Neural crest cell (in vitro differentiated cells): ENCODE measurements at places on chromosomes 6 and 20. TPM values are rescaled to one million over a fixed set of nuclear protein-coding genes. Genes with fewer than 3 reads are reported as not detected.

Gene TSPO2
- not detected in 2 replicates for total RNA-seq

Gene GHRH
- total RNA-seq: not detected in 2 replicates

- DNase-seq: no peak
These were observed 11.6 kb upstream of the ASCC3 start for GRCh38 chr6:100892693-100893092.

GRCh38 chr6:39608652-39609345 is 116.4 kb downstream of the KIF6 start:
- DNase-seq: no peak

DNA sequence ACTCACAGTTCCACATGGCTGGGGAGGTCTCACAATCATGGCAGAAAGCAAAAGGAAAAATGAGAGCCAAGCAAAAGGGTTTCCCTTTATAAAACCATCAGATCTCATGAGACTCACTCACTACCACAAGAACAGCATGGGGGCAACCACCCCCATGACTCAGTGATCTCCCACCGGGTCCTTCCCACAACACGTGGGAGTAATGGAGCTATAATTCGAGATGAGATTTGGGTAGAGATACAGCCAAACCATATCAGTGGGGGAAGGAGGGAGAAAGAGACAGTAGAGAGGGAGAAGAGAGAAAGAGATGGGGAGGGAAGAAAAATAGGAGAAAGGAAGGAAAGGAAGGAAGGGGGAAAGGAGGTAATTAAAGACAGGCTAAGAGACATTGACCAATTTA is 30.1 kb downstream of the GMDS start:
- DNase-seq: no peak

DNA sequence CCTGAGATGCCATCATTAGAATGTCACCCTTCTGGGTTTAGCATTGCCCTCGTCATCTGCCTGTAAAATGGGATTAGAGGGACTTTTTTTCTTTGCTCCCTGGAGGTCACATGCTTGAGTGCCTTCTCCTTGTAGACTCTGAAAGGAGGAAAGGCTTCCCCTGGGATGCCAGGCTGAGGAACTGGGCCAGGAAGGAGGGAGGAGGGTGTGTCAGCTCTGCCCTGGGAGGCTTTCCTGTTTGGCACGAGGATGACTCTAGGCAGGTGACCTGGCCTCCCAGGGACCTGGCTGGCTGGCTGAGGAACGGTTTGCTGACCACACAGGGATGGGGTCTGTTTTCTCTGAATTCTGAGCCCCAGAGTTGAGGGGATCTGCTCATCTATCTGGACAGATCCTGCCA is 137.9 kb upstream of the RNF24 start:
- DNase-seq: no peak

DNA sequence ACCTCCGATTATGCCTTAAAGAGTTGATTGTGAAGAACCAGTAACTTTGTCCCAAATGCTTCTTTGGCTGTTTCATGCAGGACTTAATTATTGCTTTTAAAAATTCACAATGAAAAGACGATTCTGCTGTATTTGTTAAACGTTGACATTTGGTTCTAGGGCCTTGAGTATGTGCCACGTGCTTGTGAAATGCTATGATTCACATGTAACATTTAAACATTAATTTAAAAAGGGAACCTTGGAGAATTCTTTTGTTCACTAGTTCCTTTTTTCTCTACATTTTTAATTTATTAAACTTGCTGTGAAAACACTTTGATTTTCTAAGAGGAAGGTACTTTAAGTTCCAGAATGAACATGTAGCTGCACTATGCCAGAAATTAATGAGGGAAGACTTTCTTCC is 9.5 kb downstream of the GZF1 start:
- no peak for DNase-seq

GRCh38 chr6:156826290-156826955 is 49.2 kb downstream of the ARID1B start:
- no peak for DNase-seq

Gene SPEF1
- total RNA-seq: 0.54 and 0.55 TPM in 2 replicates

DNA sequence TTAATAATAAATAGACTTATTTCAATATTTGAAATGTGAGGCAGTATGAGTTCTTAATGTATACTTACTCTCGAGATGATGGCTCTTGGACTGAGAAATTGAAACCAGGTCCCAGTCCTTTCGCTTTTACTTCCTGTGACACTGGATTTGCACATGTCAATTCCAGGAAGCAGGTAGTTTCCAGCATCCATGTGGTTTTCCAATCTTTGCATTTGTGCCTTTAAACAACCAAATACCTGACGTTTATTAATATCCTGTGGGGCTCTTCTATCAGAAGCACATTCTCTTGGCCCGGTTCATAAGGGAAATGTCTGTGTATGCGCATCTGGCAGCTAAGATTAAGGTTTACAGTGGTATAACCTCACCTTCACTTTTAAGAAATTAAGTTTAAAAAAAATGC is 13.1 kb downstream of the UTRN start:
- no peak for DNase-seq

DNA sequence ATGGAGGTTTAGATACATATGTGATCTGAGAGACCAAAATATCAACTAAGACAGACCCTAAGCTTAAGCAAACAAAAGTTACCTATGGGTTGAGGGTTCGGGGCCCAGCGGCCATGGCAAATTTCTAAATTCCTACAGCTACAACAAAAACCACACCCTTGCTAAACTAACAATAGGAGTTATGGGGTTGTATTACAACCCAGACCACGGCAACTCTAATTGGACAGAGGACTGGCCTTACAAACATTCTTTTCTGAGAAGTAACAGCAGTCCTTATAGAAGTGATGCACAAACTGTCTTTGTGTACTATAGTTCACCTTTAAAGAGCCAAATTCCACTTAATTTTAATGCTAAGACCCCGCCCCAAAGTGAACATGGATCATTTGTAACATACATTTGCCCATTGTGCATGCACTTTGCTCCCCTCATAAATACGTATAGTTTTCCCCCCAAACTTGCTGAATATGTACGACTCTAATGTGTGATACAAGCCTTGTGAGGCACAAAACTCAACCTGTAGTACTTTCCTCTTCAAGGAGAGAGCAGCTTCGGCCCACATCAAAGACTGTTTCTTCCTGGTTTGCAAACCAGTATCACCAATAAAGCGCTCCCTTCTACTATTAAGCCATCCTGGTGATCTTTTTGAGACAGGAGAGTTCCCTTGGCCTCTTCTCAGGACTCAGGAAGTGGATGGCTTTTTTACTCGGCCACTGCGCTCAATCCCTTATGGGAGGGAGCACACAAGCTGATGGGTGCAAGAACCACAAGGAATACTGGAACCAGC is 25.6 kb upstream of the MBOAT1 start:
- DNase-seq: no peak
